ENCODE measurements at places on chromosomes 3 and 15.

- no peak for DNase-seq
Observed at GRCh38 chr15:29770796-29771195, 51.5 kb downstream of the TJP1 start.

DNA sequence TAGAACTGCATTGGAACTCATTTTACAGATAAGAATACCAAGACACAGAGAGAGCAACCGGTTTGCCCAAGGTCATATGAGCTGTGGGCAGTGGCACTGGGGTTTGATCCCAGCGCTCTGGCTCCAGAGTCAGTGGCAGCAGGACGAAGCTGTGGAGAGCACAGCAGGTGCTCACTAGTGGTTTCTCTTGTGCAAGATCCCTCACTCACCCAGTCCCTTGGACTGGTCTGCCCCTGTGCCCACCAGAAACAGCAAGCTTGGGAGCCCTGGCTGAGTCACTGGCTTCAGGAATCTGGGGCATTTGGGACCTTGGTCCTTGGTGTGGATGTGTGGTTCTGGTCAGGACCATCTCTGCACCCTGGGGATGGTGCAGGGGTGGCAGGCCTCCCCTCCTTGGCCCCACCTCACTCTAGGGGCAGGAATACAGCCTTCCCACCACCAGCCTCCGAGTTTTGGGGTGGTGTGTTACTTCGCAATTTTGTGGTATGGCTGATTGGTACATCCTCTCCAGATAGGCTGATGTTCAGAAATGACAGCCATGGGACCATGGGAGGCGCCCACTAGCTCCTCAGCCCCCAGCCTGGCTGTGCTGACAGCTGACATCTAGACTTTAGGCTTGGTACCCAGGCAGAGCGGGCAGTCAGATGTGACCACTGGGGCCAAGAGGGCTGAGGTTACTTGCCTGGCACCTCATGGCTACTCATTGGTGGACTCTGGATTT, 104.6 kb downstream of the LSM3 start:
- no peak for DNase-seq

DNA sequence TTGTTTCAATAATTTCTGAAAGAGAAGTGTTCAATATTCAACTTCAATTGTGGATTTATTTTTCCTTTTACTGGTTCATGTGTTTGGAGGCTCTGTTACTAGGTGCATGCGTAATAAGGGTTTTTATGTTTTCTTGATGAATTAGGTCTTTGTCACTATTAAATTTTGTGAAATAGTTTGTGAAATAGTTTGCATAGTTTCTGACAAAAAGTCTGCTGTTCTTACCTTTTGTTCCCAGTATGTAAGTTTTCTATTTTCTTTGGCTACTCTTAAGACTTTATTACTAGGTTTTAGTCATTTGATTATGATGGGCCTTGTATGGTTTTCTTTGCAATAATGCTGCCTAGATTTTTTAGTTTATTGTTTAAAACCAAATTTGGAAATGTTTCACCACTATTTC, 38.0 kb downstream of the MEF2A start:
- no peak for DNase-seq

- no peak for DNase-seq
Observed at GRCh38 chr3:118478706-118479276, 555.9 kb downstream of the IGSF11 start.

- no peak for DNase-seq
Observed at GRCh38 chr3:71300951-71301393, 282.6 kb downstream of the FOXP1 start.

- peak; percentile 100 for DNase-seq
Observed at GRCh38 chr3:172750368-172751174, at the start of gene ECT2. Gene ECT2 (plus strand): TSS chr3:172750726. CDS start chr3:172754531, 3,805 bp downstream.

DNA sequence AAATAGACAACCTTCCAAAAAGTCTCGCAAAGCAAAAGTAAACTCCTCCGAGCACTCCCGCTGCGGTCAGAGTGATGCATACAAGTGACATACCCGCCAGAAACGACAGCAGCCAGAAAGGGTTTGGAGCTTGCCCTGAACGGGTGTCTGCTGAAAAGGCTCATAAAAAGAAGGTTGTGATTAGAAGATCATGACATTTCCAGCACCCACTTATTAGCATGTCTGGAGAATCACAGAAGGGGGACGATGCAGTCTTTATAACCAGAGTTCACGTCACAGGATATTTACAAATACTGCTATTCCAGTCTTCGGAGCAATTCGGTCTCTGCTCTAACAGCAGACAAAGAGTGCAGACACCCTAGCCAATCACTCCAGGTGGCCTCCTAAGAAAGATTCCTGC, 59.1 kb upstream of the FRMD4B start:
- no peak for DNase-seq

- peak; percentile 99 for DNase-seq
Observed at GRCh38 chr3:120094776-120095225, 554 bp upstream of the GSK3B start.

Measured in SK-N-MC (cell line).